ENCODE measurements at places on chromosomes 4 and X.

GRCh38 chr4:114487101-114487500 is 111.5 kb upstream of the UGT8 start:
- no peak for DNase-seq

DNA sequence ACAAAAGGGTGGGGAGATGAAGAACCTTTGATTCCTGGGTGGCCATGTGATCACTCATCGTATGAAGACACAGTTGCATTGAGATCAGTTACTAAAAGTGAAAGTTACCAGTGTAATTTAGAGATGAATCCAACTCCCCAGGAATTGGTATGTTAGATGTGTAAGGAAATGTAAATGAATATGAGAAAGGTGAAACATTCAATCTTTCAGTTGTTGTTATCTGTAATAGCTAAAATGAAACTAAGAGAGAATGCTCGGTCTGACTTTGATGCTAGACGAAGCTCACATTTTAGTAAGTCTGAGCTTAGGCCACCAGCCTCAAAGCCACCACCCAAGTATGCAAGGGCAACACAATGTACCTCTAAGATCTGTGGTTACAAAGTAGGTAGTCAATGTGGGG is 194.3 kb upstream of the POF1B start:
- DNase-seq = no peak

- DNase-seq = no peak
These were observed 128.4 kb downstream of the KLHL34 start for GRCh38 chrX:21529771-21530170.

DNA sequence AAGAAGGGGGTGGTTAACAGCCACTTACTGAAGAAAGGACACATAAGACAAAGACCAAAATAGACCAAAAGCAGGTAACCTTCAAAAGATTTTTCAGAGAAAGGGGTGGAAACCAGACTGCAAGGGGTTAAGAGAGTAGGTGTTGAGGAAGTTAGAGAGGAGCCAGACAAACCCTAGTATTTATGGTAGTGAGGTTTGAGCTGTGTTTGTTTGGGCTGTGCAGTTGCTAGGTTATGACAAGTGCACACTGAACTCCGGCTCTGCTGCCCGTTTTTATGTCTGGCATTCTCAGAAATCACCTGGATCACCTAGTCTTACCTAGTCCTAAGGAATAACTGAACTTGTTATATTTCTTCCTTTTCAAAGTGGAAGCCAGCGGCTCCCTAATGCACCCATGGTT is 22.9 kb upstream of the G3BP2 start:
- DNase-seq = no peak

- no peak for DNase-seq
These were observed 195.7 kb upstream of the HS3ST1 start for GRCh38 chr4:11624370-11624769.

DNA sequence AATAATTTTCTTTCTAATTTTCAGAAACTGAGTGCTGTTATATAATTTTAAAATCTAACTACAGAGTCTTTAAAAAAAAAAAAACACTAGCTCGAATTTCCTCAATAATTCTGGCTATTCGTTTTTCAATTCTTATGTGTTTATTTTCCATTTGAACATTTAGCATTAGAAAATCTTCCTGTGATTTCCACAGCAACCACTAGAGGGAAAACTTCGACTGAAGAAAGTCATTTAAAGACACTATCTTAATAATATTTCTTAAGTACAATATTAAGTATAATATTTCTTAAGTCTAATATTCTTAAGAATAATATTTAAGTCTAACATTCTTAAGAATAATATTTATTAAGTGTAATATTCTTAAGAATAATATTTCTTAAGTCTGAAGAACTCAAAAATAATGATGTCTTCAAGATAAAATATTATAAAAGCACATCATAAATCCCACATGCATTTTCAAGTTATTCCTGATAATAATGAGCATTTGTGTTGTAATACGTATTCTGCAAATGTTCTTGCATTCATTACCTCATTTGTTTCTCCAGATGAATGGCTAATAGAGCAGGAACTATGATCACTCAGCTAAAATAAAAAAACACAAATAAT is 118.4 kb upstream of the WDR17 start:
- DNase-seq = peak; percentile 67

- DNase-seq = peak; percentile 28
These were observed at the start of gene SYTL4 for GRCh38 chrX:100731441-100732281. Gene SYTL4 (minus strand): TSS chrX:100732121. CDS start chrX:100702037, 30,084 bp downstream.

DNA sequence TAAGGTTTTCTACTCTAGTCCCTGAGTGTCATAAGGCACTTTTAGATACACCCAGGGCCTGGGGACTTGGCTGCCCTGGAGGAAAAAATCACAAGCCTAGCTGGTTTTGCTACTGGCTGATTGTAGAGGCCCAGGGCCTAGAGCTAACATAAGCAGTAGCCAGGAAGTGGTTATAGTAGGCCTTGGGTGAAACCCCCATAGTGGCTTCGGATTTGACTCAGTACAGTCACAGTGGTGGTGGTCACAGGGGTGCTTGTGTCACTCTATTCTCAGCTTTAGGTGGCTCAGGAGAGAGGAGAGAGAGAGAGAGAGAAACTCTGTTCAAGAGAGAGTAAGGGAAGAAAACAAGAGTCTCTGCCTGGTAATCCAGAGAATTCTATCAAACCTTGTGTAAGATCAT is 194.5 kb upstream of the EDA2R start:
- no peak for DNase-seq

GRCh38 chrX:155778844-155779553 is 102.1 kb upstream of the VAMP7 start:
- no peak for DNase-seq

GRCh38 chr4:151228189-151229119 is 48.5 kb upstream of the PRSS48 start:
- peak; percentile 48 for DNase-seq

DNA sequence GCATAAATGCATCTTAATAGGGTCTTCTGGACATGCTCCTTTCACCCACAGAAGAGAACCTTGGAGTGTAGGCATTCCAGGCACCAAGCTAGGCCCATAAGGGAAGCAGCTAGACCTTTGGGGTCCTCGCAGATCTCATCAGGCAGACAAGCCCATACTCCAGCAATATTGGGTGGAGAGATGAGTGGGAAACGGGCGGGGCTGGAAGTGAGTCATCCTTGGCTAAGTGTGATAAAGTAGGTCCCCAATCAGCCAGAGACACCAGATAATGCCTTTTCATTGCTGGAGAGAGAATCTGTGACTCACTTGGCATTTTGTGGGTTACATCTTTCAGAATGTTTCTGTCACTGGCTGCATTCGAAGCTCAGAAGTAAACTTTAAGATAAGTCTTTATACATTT is 133.3 kb upstream of the MBNL3 start:
- peak; percentile 25 for DNase-seq

GRCh38 chrX:29952016-29952415 is 263.3 kb upstream of the MAGEB2 start:
- DNase-seq = peak; percentile 1

DNA sequence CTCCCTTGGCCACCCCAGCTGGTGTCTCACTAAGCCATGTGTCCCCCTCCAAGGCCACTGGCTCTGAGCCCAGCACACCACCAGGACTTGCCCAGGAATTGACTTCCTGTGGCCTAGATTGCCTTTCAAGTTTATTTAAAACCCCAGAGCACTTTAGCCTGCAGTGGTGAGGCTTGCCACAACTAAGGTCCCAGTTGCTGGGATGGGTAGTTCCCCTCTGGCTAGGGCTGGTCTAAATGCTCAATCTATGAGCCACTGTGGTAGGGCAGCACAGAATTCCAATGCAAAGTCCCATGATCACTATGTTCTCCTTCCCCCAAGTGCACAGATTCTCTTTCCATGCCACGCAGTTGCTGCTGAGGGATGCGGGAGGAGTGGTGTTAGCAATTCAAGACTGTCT is 61.1 kb upstream of the HCCS start:
- DNase-seq = no peak

GRCh38 chr4:122346503-122346902 is 32.3 kb upstream of the ADAD1 start:
- DNase-seq = no peak

DNA sequence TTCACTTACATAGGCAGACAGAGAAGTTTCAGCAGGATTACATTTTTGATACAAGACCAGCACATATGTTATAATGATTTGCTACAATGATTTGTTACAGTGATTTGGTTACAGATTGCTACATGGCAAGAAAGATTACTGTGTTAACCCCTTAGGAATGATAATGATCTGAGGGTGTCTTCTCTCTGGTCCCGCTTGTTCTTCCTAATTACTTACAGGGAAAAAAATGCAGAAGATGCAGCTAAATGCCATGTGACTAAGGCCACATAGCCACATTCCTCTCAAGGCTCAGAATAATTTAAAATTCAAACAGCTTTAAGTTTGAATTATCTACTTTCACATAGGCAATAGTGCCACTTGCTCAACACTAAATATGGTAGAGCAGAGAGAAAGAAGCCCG is 9.7 kb upstream of the LAP3 start:
- DNase-seq = peak; percentile 30

DNA sequence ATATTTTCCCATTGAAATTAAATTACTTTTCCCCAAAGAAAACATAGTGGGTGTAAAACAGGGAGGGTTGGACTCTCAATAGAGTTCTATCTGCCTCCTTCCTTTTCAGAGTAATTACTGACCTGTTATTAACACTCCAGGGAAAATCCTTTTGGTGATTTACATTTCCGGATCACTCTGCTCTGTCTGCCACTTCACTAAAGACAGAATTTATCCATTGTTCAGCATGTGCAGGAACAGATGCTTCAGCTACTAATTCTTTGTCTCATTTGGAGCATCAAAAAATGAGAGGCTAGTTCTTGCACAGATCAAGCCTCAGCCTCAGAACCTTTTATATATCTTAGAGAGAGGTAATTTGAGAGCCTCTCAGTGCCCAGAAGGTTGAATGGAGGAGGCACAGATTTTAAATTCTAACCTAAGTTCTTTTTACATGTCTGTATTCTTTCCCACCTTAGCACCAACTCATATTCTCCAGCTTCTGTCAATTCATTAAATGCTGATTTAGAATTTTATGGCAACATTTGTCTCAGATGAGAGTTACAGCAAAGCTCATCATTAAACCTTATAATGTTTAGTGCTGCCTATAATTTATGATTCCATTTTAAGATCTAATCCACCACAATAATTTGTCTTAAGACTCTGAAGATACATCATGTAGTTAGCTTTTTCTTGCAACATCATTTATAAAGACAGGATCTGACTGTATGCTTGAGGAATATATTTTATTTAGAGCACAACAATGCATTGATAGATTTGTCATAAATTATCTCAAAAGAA is 1494.4 kb downstream of the STIM2 start:
- DNase-seq = no peak

DNA sequence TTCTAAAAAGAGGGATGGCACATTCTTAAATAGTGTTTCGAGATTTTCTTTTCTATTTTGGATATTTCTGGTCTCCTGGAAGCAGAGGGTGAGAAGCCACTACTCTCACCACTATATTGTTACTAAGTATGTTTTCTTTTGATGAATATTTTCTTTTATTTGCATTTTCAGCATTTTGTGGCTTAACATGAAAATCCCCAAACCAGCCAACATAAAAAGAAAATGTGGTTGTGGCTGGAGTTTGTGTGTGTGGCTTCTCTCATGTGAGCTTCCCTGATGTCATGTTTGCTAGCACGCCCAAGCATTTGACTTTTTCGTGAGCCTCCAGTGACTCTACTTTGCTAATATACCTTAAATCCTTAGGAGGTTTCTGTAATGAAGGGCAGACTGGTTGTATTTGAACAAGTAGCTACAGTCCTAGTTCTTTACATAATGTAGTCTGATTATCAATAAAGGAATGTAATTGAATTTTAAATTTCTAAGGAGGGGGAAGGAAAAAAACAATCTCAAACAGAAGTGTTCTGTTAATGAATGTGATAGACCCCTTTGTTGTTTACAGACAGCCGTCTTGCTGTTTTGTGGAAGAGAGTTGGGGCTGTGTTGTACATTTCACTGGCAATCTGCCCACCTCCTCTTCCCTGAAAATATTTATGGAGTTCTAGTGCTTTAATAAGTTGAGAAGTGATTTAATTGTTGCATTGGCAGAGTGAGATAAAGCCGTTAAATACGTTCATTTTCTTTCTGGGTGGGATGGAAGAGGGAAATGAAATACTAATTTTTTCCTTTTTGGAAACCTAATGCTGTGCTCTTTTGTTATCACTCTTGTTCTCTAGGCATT is 114.6 kb downstream of the ARHGAP10 start:
- DNase-seq = no peak

- DNase-seq = no peak
These were observed 155.8 kb downstream of the RPA4 start for GRCh38 chrX:97039363-97040029.

DNA sequence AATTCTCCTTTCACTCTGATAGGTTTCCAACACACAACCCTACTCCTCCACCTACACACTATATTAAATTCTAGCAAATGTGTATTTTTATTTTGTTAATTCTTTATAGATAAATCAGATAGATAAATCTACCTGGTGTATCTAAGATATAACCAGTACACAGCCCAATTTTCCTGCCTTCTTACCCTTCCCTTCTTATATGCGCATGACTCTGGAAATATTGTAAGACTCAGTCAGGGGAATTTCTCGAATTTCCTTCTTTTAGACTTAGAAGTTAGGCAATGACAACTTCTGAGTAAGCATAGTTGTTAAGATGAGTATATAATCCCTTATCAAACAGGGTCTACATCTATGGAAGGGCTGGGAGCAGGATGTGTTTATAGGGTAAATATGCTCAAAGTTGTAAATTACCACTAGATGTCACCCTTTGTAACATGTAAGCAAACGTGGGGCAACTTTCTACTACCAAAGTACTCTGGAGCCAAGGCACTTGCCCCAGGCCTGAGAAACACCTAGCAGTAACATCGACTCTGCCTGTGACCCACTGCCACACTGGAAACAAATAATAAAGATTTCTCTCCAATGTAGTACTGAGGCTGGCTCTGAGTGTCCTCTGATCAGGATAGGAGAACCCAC is 444.7 kb downstream of the IQCM start:
- DNase-seq = peak; percentile 81

Measured in adipocyte (in vitro differentiated cells).